ENCODE measurements at places on chromosomes 1 and 21.

DNA sequence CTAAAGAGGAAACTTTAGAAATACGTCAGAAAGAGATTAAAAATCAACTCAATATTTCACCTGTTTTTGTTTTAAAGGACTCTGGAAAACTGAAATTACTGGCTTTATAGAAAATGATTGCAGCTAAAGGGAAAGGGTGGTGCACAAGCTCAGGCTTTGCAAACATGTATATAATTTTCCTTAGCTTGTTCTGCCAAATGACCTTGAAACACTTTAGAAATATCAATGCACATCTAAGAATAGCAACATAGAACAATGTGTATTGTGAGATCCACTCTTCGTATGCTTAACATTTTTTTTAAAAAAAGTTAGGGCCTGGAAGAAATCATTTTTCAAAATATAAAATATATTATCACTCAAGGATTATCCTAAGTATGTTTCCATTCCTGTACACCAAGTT is 143.9 kb downstream of the NTPCR start:
- H3K27me3 ChIP-seq = no peaks in the 10 kb centered on the region
- H3K36me3 ChIP-seq = peaks cover 12% of the 10 kb centered on the region
- H3K4me3 ChIP-seq = no peak overlapping the region

DNA sequence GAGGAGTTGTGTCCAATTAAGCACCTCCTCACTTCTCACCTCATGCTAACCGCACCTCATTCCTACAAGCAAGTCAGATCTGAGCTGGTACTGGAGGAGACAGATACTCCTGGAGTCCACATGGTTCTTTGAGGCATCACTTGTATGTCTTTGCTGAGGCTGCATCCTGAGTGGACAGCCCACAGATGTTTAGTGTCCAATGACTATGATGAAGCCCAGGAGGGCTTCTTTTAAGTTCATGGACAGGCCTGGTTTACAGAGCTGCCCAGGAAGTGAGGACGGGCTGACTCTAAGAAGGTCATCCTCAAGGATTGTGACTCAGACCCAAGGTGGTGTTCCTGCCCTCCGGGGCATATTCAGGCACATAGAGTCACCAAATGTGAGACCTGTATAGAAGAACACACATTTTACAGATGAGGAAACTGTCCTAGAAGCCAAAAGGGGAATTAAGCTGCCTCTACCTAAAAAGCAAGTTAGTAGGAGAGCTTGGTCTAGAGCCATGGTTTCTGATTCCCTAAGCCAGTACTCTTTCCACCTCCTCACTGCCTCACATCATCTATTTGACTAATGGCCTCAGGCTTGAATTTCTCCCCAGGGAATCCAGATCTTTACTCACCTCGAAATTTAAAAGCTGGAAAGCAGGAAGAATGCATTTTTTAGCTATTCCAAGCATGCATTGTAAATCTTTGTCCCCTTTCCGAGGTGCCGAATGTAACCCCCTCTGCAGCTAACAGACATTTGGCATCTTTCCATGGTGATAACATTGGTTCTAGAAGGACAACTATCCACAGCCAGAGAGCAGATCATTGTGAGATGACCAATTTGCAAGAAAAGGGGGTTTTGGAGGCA is 228.1 kb downstream of the OMA1 start:
- DNase-seq = no peak
- no peak overlapping the region for H3K27ac ChIP-seq
- H3K27me3 ChIP-seq = no peaks in the 10 kb centered on the region
- H3K4me1 ChIP-seq = no peaks in the 10 kb centered on the region

GRCh38 chr1:92441697-92442342 is 44.9 kb downstream of the GFI1 start:
- H3K27me3 ChIP-seq = no peaks in the 10 kb centered on the region
- no peaks in the 10 kb centered on the region for H3K36me3 ChIP-seq
- H3K4me3 ChIP-seq = no peak overlapping the region
- no peak for DNase-seq

DNA sequence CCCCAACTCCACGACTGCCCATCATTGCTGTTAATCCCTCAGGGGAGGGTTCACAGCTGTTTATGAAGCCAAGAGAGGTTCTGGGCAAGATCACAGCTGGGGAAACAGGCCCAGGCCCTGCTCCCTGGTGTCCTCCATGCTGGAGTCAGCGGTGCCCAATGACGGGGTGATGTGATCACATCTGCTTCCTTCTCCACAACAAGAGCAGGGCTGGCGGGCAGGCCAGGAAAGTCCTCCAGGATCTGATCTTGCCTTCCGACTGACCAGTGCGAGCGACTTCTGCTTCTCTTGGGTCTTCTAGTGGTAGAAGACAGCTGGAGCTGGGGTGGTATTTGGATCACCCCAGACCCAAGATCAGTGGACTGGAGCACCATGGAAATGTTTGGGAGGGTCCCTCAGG is 951 bp upstream of the LINGO4 start:
- H3K4me3 ChIP-seq = no peak overlapping the region
- no peak for DNase-seq
- no peaks in the 10 kb centered on the region for H3K36me3 ChIP-seq
- H3K27me3 ChIP-seq = no peaks in the 10 kb centered on the region
- no peak overlapping the region for H3K27ac ChIP-seq

DNA sequence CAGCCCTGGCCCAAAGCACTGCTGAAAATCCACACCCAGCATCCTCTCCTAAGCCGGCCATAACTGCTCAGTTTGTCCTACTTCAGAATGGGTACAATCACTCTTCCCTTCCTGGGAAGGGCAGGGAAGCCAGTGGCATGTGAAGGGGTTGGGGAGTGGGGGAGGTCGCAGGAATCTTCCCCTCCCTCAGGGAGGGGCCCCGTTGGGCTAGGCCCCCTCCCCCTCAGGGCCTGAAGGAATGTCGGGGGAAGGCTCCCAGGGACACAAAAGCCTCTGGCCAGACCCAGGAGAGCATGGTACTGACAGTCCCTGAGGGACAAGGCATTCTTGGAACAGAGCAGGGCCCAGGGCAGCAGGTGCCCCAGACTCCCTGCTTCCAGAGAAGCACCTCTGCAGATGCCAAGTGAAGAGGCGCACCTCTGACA is 1.2 kb downstream of the ELOVL1 start:
- no peaks in the 10 kb centered on the region for H3K27me3 ChIP-seq
- peaks cover 20% of the 10 kb centered on the region for H3K36me3 ChIP-seq
- H3K4me1 ChIP-seq = peaks cover 44% of the 10 kb centered on the region
- H3K27ac ChIP-seq = peak overlapping the region; percentile 97
- peak overlapping the region; percentile 86 for H3K4me3 ChIP-seq

DNA sequence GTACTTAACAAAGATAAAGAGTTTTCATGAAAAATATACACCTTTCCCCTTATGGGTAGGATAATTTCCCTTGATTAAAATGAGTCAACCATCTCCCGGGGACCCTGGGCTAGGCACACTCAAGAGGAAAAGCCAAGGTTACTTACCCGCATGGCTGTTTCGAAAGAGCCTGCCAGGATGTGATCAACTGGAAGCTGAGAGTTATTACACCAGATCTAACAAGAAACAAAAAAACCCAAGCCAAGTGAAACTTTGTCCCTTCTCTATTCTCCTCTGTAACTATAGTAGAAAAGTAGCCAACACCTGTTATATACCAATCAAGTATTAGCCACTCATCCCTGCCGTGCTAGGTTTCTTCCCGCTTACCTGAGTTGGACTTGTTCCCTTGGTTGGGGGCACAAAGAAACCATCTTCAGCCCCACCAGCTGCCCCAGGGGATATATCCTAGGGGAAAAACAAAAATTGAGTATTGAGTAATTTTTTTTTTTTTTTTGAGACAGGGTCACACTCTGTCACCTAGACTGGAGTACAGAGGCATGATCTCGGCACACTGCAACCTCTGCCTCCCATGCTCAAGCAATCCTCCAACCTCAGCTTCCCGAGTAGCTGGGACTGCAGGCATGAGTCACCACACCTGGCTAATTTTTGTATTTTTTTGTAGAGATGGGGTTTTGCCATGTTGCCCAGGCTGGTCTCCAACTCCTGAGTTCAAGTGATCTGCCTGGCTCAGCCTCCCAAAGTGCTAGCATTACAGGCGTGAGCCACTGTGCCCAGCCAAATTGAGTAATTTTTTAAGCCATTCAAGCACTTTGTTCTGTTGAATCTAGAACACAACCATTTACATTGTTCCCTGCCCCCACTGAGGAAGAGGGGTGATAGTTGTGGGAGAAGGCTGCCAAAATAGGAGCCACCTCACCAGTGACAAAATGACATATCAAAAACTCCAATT is 8.4 kb upstream of the PEX19 start:
- no peak for DNase-seq
- H3K36me3 ChIP-seq = peaks cover 88% of the 10 kb centered on the region
- H3K27ac ChIP-seq = peak overlapping the region; percentile 19
- no peak overlapping the region for H3K4me3 ChIP-seq
- no peaks in the 10 kb centered on the region for H3K27me3 ChIP-seq

DNA sequence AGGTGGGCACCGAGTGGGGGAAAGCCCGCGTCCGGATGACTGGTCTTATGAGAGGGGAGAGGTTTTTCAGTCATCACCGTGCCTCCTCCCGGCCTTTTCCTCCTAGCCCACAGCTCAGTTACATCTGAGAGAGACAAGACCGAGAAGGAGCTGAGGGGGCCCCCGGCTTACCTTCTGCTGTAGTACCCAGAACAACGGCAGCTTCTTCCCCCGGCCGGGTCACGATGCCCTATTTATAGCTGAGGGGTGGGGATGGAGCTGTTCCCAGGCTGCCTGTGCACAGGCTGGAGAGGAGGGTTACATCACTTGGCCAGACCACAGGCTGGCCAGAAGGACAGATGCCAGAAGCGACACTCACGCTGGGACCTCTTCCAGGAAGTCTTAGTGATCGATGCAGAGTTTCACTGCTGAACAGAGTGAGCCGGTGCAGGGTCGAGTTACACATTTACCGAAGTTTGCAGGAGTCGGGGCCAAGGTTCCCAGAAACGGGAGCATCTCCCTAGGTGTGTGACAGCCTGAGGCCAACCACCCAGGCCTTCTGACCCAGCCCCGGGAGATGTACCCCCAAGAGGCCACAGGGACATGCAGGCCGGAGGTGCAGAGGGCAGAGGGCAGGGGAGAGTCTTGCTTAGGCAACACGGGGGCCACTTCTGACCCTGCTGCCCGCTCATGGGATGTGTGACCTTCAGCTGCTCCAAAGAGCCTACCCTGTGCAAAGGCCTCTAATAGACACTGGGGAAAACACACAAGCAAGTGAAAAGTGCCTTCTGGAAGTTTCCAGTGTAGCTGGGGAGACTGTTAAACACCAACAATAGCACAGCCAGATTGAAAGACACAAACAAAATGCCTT is at the start of gene AGT:
TSS of gene AGT (minus strand) at position 208 of the 850 bp plus-strand sequence. CDS start 3,299 bp downstream, outside the sequence.
- H3K4me3 ChIP-seq = no peak within 1 kb of the TSS
- H3K27me3 ChIP-seq = peaks cover 20% of the 10 kb centered on the region
- no peak within 1 kb of the TSS for H3K27ac ChIP-seq

GRCh38 chr1:30844631-30845030 is 63.9 kb downstream of the SDC3 start:
- H3K4me3 ChIP-seq = no peak overlapping the region
- no peak for DNase-seq
- peaks cover 98% of the 10 kb centered on the region for H3K27me3 ChIP-seq
- H3K27ac ChIP-seq = no peak overlapping the region

- H3K27ac ChIP-seq = no peak overlapping the region
- H3K27me3 ChIP-seq = no peaks in the 10 kb centered on the region
- H3K4me3 ChIP-seq = no peak overlapping the region
- no peak for DNase-seq
These were observed 217.2 kb downstream of the ST6GALNAC3 start for GRCh38 chr1:76291737-76292136.

DNA sequence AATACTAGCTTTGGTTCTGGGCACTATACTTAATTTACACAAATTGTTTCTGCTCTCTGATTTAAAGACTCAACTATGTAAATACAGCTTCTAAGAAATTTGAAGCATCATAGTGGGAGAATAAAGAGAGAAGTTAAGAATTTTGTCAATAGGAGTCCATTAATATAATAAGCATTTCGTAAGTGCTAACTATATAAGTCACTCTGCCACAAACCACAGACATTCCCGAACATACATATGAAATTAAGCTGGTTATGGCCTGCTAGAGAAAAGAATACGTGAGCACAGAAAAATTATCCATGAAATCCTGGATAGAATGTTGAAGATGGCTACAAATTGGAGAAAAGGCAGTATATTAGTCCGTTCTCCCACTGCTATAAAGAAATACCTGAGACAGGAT is 526.2 kb downstream of the MRPL39 start:
- DNase-seq = no peak
- H3K4me1 ChIP-seq = no peaks in the 10 kb centered on the region
- H3K27ac ChIP-seq = no peak overlapping the region
- H3K36me3 ChIP-seq = no peaks in the 10 kb centered on the region

DNA sequence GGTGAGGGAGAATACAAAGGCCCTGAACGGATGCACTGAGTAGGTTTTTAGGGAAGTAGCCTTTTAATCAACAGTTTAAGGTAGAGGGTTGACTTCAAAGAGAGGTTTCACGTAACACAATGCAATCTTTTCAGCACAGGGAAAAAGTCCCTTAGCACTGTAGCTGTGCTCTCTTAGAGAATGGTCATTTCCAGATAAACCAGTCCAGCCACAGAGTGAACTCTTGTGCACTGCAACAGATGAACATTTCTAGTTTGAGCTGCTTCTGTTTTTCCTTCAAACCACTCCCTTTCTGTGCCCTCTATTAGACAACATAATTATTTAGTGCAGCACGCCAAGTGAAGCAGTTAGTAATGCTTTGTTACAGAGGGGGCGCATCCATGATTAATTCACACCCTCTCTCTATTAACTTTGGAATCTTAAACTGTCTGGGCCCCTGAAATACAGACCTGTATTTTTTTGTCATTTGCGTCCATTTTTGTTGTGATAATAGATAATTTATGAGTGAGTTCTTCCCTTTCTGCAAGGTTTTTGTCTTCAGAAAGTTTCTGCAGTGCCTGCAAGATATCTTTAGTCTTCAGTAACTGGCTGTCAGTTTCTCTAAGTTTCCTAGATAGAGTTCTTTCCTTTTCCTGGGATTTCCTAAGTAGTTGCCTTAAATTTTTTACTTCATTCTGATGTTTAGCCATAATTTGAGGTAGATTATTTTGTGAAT is 22.9 kb downstream of the LCA5L start:
- H3K27ac ChIP-seq = no peak overlapping the region
- no peak for DNase-seq
- H3K4me1 ChIP-seq = no peaks in the 10 kb centered on the region
- H3K36me3 ChIP-seq = peaks cover 5% of the 10 kb centered on the region

DNA sequence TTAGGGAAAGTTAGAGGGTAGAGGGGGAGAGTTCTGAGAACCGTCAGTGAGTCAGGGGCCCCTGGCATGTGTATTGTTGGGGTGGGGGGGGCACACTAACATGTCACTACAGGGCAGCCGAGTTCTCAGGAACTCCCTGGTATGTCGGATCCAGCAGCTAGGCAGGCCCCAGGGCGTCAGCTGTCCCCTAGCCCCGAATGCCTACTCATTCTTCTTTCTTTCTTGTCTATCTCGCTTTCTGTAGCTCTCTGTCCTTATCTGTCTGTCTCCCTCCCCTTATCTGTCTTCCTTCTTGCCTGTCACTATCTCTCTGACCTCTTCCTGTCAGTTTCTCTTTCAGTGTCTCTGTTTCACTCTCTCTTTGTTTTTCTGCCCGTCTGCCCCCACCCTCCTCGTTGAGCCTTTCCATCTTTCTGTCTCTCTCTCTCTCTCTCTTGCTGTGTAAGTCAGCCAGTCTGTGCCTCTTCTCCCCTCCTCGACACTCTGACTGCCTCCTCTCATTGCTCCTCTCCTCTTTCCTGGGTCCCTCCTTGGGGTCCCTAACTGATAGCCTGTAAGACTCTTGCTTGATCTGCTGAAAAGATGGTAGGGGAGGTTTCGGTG is 2.4 kb downstream of the NTRK1 start:
- peaks cover 71% of the 10 kb centered on the region for H3K27me3 ChIP-seq
- no peak overlapping the region for H3K4me3 ChIP-seq
- H3K27ac ChIP-seq = no peak overlapping the region
- H3K4me1 ChIP-seq = peaks cover 35% of the 10 kb centered on the region

- no peak for DNase-seq
- H3K4me3 ChIP-seq = no peak overlapping the region
- no peaks in the 10 kb centered on the region for H3K4me1 ChIP-seq
- no peak overlapping the region for H3K27ac ChIP-seq
These were observed 119.7 kb downstream of the PROX1 start for GRCh38 chr1:214107322-214108096.

All from central memory CD8-positive, alpha-beta T cell (primary cell).